Vein endothelial cell (primary cell): ENCODE measurements at places on chromosomes 1 and 21. TPM values are rescaled to one million over a fixed set of nuclear protein-coding genes. Genes with fewer than 3 reads are reported as not detected.

The TRNP1 gene
- total RNA-seq: 11.1 and 13.3 TPM in 2 replicates

The DNASE2B gene
- not detected in 2 replicates for total RNA-seq

The KANK4 gene
- not detected in 2 replicates for total RNA-seq

The OVAAL gene
- total RNA-seq: not detected in 2 replicates

The KRTAP21-2 gene
- total RNA-seq: not detected in 2 replicates

The HAO2 gene
- total RNA-seq: not detected in 2 replicates

The GLIS1 gene
- not detected in 2 replicates for total RNA-seq

The CACNA1S gene
- total RNA-seq: not detected in 2 replicates

The HCRTR1 gene
- total RNA-seq: 1.3 and 2.0 TPM in 2 replicates

The BTBD19 gene
- total RNA-seq: 17.3 and 32.7 TPM in 2 replicates

The FAM72A gene
- total RNA-seq: 1.6 and 5.1 TPM in 2 replicates

The RAB25 gene
- total RNA-seq: not detected in 2 replicates

The RIPK4 gene
- total RNA-seq: under 0.01 and 0.33 TPM in 2 replicates

The SH2D1B gene
- not detected in 2 replicates for total RNA-seq

The HEATR1 gene
- total RNA-seq: 51.9 and 75.5 TPM in 2 replicates

The MT1HL1 gene
- total RNA-seq: not detected in 2 replicates

The RAP1GAP gene
- 0.57 TPM in 1 of 2 replicates, not detected in the other for total RNA-seq

The RASSF5 gene
- total RNA-seq: 0.19 and 0.33 TPM in 2 replicates

The CYP4B1 gene
- total RNA-seq: not detected in 2 replicates

The C1orf87 gene
- not detected in 2 replicates for total RNA-seq

The STPG1 gene
- total RNA-seq: 3.5 and 4.6 TPM in 2 replicates

The LCE6A gene
- total RNA-seq: not detected in 2 replicates

The TSPAN1 gene
- not detected in 2 replicates for total RNA-seq

The ZNF683 gene
- not detected in 2 replicates for total RNA-seq

The OPRD1 gene
- total RNA-seq: not detected in 2 replicates

The NCMAP gene
- not detected in 2 replicates for total RNA-seq

The AGMAT gene
- total RNA-seq: 1.3 TPM in 2 replicates

The MROH7 gene
- under 0.01 and 0.10 TPM in 2 replicates for total RNA-seq

The EDARADD gene
- not detected in 2 replicates for total RNA-seq

The PDE4B gene
- 120 and 126 TPM in 2 replicates for total RNA-seq
